Left renal cortex interstitium (tissue), 4 donors: ENCODE measurements at places on chromosomes 7 and 10. TPM values are rescaled to one million over a fixed set of nuclear protein-coding genes. Genes with fewer than 3 reads are reported as not detected.

The AKR1C4 gene
- polyA plus RNA-seq, result not detected

The NSMCE4A gene
- polyA plus RNA-seq, result 80.9 TPM

The AS3MT gene
- 22.5 TPM for polyA plus RNA-seq

The ATRNL1 gene
- polyA plus RNA-seq, result 23.7 TPM

The BHLHA15 gene
- 0.43 TPM for polyA plus RNA-seq
